ENCODE measurements at places on chromosomes 7 and 10.

- DNase-seq: no peak
These were observed 30.8 kb upstream of the EIF4H start for GRCh38 chr7:74143383-74143782.

GRCh38 chr10:125052146-125052545 lies 108.2 kb downstream of the CTBP2 start:
- no peak for DNase-seq

GRCh38 chr7:30222515-30223215 lies 61.7 kb upstream of the ZNRF2 start:
- DNase-seq: no peak

DNA sequence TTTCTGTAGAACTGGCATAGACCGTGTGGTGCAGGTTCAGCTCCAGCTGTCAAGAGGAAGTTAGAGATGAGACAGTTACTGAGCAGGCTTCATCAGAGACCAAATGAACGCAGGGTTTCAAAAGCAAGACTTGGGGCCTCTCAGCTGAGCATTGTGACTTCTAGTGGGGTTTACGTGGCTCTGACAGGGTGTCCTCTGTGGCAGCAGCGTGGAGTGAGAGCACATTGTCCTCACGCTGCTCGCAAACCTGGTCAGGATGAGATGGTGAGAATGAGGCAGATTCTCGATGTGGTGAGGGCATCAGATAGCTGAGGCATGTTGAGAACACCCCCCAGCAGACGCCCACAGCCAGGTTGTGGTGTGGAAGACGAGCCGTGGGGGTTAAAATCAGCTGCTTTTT lies 126.0 kb downstream of the DNAJB6 start:
- DNase-seq: no peak

- no peak for DNase-seq
These were observed 851.0 kb upstream of the PHF14 start for GRCh38 chr7:10122551-10123100.

GRCh38 chr10:127532659-127533058 lies 16.4 kb upstream of the NPS start:
- no peak for DNase-seq

All from HCEC 1CT (cell line).